Stimulated activated CD8-positive, alpha-beta memory T cell treated with anti-CD3 and anti-CD28 coated beads, Interleukin-4, amount 100 ng/mL, for 4 hours (primary cell): ENCODE measurements at places on chromosomes 7 and 10.

- no peak for DNase-seq
Measured at GRCh38 chr10:93954726-93955363, 38.9 kb upstream of the PLCE1 start.

GRCh38 chr7:101241015-101241363, 3.4 kb upstream of the CLDN15 start:
- no peak for DNase-seq

DNA sequence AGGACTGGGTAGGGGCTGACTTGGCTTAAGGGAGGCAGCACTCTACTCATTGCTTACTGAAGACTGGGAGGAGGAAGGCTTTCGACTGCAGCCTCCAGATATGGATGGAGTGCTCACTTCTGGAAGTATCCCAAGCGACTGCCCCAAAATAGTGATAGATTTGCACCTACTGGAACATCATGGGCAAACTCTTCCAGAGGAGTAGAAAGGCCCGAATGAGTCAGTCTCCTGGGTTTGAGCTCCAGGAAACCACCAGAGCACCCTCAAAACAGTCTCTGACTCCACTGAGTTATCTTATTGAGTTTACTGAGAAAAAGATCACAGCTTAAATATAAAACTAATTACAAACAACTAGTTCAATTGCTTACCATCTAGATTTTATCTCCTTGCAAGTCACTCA, 37.2 kb upstream of the PDLIM1 start:
- no peak for DNase-seq

DNA sequence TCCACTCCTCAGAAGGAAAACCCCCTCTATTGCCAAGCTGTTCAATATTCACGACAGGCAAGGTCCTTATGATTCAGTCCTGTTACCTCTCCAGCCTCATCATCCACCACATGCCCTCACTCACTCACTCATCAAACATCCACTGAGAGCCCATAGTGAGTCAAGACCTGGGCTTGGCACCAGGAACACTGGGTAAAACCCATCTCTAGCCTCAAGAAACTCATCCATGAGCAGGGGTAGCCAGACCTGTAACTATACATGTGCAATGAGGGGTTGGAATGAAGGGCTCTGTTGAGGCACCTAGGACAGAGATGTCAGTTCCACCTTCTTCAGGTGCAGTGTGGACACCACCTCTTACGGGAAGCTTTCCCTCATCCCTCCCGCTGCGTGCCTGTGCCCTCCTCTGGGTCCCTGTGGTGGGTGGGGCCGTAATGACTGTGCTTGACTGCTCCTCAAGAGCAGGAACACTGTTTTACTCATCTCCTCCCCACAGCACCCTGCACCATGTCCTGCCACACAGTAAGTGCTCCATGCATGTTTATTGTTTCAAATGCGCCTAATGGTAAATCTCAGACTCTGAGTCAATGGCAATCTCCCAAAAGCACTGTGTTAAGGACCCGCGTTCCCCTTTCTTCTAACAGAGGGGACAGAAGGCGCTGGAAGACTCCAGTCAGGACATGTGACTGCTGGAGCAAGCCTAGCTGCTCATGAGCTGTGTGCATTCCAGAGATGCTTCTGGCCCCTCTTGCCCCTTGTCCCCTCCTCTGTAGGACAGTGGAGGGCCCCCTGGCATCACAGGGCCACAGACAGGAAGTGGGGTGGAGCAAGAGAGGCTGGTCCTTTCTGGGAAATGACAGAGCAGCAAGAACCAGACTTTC, 95.4 kb downstream of the HIPK2 start:
- DNase-seq = no peak

GRCh38 chr10:75744261-75744660, 312.8 kb downstream of the LRMDA start:
- no peak for DNase-seq

- no peak for DNase-seq
Measured at GRCh38 chr7:44244282-44244681, 43.5 kb downstream of the YKT6 start.

DNA sequence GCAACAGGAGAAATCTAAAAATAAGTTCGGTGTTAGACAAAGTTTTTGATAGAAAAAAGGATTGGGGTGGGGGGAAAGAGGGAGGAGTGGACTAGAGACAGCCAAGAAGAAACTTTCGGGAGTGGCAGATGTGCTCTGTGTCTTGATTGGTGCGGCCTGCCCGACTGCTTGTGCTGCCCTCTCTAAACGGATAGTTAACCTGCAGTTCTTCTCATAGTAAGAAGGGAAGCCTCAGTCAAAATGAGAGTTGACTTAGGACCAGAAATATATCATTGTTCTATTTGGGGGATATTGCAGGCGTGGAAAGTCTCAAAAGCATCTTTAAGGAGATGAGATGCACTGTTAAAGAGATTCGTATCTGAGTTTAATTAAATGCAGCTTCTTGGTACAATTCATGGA, 39.3 kb downstream of the UBE3C start:
- no peak for DNase-seq
